ENCODE measurements at places on chromosomes 3 and 15.
A peak's percentile ranks its signal among the peaks of the same experiment; 100 is the strongest.

DNA sequence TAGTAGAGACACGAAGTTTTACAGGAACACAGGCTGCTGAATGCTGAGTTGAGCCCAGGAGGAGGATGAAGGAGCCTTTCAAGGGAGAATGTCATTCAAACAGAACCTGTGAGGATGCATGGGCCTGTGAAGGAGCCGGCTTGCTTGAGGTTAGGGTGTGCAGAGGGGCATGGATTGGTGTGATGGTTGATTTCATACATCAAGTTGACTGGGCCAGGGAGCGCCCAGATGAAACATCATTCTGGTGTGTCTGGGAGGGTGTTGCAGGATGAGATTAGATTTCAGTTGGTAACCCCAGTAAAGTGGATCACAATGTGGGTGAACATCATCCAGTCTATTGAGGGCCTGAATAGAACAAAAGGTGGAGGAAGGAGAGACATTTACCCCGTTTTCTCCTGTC, 243.6 kb downstream of the EDEM1 start:
- DNase-seq: no peak

- no peak for DNase-seq
Observed at GRCh38 chr15:85832394-85832793, 37.7 kb upstream of the KLHL25 start.

DNA sequence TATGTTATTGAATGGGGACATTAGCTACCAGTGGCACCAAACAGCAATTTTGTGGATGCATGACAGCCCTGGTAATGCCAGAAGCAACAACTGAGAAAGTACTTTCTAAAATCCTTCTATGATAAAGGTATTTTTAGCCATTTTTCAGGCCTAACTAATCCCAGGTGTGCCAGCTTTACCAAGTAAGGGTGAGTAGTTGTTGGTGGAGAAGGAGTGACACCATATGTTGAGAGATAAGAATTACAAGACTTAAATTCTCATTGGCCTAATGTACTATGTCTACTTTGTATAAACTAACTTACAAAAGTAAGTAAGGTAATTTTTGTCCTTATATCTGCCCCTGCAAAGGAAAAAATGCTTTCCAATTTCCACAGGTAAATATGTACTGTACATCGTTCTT, 4.1 kb upstream of the COX17 start:
- no peak for DNase-seq

- DNase-seq: no peak
Observed at GRCh38 chr3:174749143-174749542, 110.0 kb upstream of the NAALADL2 start.

GRCh38 chr3:155138677-155139076, 58.6 kb downstream of the MME start:
- DNase-seq: no peak

- no peak for DNase-seq
Observed at GRCh38 chr15:58916962-58917361, 16.5 kb downstream of the SLTM start.

GRCh38 chr15:52031556-52031955, 12.5 kb downstream of the MAPK6 start:
- no peak for DNase-seq

GRCh38 chr15:64943512-64944225, 32.0 kb downstream of the ANKDD1A start:
- no peak for DNase-seq

DNA sequence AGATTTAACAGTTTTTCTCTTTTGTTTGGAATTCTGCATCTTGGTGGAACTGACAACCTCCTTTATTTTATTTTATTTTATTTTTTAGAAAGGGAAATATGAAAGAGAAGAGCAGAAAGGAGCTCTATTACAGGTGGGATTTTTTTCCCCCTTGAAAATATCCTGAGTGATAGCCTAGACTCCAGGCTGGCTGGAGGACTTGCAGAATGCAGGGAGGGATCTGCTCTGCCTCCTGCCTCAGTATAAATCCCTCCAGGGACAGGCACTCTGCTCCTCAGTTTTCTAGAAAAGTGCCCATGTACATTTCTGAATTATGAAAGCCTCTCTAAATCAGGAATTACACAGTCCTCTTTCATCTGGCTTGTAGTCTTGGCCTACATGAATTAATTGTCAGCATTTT, 173.7 kb downstream of the TMEM108 start:
- no peak for DNase-seq

- DNase-seq: no peak
Observed at GRCh38 chr3:132926098-132926497, 112.1 kb upstream of the TMEM108 start.

GRCh38 chr3:14911651-14912050, 35.7 kb upstream of the NR2C2 start:
- no peak for DNase-seq

- no peak for DNase-seq
Observed at GRCh38 chr3:177195242-177195991, 1.9 kb downstream of the TBL1XR1 start.

GRCh38 chr3:124846189-124846588, 41.0 kb downstream of the ITGB5 start:
- no peak for DNase-seq

DNA sequence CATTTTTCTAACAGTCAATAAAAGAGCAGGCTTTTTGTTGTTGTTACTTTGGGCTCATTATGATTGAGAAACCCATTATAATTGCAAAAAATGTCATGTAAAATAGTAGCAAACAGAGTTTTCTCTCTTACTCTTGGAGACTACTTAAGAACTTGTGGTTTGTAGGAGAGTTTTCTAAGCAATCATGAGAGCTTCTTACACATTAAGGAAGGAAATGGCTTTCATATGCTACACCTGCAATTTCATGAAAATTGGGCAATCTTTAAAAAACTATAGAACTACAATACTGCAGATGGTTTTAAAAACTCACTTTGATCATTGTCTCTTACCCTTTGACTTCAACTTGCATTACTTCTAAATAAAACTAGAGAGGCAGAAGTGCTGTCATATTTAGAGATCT, 701.8 kb downstream of the ZPLD1 start:
- DNase-seq: no peak

DNA sequence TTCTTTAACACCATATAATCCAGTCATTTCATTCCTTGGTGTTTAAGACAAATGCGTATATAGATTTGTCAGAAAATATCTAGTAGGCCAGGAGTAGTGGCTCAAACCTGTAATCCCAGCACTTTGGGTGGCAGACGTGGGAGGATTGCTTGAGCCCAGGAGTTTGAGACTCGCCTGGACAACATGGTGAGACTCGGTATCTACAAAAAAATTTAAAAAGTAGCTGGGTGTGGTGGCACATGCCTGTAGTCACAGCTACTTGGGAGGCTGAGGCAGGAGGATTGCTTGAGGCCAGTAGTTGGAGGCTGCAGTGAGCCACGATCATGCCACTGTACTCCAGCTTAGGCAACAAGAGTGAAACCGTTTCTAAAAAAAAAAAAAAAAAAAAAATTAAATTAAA, 1.9 kb upstream of the MTMR14 start:
- no peak for DNase-seq

GRCh38 chr3:280681-281080, 84.1 kb downstream of the CHL1 start:
- DNase-seq: no peak

- DNase-seq: no peak
Observed at GRCh38 chr3:188188911-188189310, 35.0 kb downstream of the LPP start.

GRCh38 chr3:127716384-127716783, 43.6 kb downstream of the ABTB1 start:
- DNase-seq: no peak

DNA sequence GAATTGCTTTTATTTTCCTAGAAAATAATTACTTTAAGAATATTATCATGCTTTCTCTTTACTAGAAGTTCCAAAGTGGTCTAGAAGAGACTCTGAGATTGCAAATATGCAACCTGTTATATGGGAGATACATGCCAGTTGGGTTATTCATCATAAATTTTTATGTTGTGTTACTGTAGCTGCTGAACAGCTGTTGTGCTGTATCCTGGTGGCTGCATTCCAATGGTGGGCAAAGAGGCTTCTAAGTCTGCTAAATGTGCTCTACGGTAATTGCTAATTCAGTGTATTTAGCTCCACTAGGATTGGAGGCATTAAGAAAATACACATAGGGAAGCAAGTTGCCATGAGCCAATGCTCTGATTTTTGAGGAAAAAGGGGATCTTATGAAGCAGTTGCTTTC, 409.0 kb downstream of the TUSC7 start:
- no peak for DNase-seq

GRCh38 chr15:65423150-65423975, 616 bp upstream of the IGDCC4 start:
- DNase-seq: no peak

GRCh38 chr3:193377591-193377990, 962 bp downstream of the ATP13A5 start:
- no peak for DNase-seq

DNA sequence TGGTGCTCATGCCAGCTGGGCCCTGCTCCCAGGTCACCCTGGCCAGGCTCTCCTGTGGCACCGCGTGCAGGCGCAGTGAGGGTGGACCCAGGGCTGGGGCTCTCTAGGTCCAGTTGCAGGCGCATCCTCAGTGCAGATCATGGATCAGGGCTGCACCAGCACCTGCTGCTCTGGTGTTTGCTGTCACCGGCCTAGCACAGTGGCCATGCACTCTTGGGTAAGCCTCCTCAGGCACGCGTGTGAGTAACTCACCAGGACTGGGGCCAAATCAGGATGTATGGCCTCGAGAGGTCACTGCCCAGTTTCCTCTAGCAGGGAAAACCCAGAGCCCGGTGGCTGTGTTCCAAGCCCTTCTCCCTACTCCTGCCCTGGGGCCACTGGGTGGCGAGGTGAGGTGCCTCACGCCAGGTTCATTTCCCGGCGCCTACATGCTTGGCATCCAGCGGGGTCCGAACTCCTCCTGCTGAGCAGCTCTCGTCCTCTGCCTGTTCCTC, 45.5 kb upstream of the SLC41A3 start:
- DNase-seq: no peak

GRCh38 chr3:52805270-52806039, 10.9 kb downstream of the ITIH3 start:
- DNase-seq: no peak

GRCh38 chr15:66883284-66883911, 181.4 kb downstream of the SMAD6 start:
- DNase-seq: peak; percentile 9

DNA sequence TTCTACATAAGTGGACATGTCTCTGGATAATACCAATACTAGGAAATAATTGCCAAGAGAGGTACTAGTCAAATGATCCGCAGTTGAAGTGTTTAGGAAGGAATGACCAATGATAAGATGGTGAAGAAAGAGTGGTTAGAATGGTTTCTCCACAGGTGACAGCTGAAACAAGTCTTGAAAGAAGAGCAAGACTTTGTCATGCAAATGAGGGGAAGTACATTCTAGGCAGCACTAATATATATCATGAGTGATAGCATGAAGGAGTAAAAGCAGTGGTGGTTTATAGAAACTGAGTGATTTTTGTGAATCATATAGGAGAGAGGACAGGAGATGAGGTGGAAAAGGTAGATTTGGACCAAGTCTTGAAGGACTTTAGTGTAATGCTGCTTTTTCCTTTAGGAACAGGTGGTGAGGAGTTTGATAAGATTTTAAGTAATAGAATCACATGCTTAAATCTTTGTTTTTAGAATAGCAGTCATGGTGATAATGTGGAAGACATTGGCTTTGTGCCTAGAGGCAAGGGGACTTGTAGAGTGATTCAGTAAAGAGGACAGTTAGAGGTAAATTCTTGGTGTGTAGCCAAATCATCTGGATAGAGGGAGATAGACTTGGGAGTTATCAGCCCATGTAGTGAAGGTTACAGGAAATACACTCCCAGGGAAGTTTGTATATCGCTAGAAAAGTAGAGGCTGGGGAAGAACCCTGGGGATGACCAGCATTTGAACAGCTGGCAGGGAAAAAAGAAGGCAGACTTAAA, 31.9 kb downstream of the SLMAP start:
- DNase-seq: no peak

DNA sequence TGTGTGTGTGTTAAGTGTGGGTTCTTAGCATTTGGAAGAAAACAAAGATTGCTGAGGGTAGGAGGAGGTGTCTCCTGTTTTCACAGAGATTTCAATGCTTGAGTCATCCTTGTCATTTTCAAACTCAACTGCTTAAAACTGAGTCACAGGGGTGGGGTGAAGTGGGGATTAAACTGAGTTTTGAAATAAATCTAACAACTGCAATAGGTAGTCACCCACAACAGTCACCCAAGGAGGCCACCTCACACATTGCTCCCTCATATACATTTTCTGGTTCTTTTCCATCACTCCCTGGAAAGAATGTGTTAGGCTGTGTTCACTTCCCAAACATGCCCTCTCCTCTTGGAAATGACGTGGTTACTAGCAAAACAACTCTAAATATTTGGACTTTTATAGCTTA, 187.7 kb upstream of the CMC1 start:
- no peak for DNase-seq

DNA sequence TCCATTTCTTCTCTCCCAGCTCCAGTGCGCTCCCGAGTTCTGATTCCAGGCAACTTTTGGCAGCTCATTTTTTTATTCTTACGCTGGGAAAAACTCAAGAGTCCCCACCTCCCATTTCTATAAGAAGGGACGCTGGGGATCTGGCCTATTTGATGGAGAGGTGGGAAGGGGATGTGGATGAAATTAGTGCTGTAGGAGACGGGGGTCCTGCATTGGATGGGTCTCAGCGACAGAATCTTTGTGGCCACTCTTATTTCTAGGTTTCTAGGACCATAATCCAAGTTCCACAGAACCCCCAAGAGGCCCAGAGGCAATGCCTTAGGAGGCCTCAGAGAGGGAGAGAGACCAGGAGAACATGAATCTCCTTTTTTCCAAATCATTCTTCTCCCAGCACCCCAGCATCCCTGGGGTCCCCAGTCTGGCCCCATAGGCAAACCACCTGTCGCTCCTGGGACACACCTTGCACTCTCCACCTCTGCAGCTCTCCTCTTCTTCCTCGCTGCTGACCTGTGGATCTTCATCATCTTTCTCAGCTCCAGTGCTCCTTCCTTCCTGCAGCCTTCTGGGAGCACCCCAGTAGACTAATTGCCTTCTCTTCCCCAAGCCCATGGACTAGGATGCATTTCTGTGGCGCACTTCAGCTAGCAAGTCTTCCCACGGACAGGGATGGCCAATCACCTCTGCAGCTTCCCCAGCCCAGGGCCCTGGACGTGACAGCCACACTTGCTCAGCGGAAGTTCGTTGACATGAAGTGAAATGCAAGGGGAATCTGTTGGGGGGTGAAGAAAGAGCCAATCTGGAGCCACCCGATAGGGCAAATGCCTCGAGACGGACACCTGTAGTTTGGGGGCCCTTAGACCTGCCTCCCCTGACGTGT, 100.1 kb upstream of the ALDH1A3 start:
- no peak for DNase-seq

DNA sequence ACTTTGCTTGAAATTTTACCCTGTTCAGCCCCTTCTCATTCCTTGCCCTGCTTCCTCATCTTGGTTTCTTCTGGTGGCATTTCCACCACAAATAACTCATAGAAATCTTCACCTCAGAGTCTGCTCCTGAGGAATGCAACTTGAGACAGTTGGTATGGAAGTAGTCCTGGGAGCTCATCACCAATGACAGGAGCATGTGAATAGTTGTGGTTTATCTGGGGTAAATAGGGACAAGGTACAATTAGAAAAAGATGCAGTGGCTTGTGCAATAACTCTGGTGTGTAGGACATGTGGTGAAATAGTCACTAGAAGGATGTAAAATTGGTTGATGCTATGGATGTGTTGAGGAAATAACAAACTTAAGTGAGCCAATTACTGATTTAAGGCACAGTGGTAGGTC, 72.7 kb upstream of the CHRNA7 start:
- DNase-seq: no peak

- DNase-seq: no peak
Observed at GRCh38 chr3:114060906-114061655, 4.5 kb downstream of the QTRT2 start.

Measured in hypothalamus (tissue), 51 donors.